ENCODE measurements at places on chromosomes 2 and 18.

DNA sequence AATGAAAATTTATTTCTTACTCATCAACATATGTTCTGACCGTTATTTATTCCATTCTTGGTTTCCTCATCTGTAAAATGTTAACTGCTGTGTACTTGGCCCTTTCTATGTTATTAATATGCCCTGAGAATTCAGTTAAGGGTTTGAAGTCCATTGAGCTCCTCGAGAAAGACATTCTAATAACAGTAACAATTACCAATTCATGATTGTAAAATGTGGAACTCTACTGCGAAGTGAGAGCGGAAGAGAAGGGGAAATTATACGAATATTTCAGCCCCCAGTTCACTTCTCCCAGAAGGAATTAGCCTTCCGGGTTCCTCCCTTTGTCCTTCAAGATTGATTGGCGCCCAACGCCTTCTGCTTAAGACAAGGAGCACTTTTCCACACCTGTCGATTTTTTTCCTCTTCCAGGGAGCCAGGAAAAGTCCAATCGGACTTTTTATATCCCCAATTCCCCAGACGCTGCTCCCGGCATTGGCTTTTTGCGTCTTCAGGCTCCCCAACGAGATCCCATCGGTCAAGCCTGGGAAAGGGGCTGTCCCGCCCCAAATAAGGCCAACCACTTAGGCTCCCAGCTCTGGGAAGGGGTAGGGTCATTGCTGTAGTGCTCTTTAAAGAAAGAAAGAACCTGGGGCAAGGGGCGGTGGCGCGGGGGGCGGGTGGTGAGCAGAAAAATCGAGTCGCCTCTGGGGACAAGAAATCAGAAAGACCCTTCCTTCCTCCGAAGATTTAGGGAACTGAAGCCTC lies 1.6 kb downstream of the DSC2 start:
- DNase-seq, result no peak

DNA sequence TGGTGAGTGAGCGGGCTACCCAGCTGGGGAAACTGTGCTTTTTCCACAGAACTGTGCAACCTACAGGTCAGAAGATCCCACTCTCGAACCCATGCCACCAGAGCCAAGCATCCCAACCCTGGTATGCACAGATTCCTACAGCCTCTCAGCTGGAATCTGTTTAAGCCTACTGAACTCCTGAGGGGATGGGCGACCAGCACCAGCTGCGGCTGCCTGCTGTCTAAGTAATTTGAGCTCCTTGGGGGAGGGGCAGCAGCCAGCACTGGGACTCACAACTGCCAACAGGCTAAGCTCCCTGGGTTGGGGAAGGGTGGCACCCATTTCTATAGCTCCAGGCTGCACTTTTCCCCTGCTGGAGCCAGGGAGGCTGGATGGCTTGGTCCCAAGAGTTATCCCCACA lies 11.8 kb downstream of the CYP27C1 start:
- no peak for DNase-seq

- no peak for DNase-seq
Measured at GRCh38 chr2:64678771-64679590, 25.3 kb upstream of the SERTAD2 start.

- DNase-seq, result no peak
Measured at GRCh38 chr2:226118471-226119429, 680.9 kb downstream of the IRS1 start.

- no peak for DNase-seq
Measured at GRCh38 chr2:11695576-11695975, 25.6 kb upstream of the NTSR2 start.

DNA sequence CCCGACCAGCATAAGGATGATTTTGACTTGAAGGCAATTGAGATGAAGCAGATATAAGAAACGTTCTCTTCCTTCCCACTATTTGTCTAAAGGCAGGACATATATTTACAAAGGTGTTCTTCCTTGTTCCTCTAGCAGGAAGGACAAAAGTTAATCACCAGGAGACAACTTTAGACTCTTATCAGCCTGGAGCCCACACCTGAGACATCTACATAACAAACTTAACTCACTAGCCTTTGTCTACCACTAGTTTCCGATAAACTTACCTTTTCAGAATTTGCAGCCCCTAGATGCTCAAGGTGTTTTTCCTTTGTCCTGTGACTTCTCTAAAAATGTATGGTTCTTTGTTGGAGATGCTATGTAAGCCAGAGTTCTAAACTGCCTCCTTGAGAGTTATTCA lies 1047.8 kb upstream of the NXPH2 start:
- DNase-seq, result no peak

GRCh38 chr2:212595036-212595654 lies 56.5 kb upstream of the ERBB4 start:
- DNase-seq, result no peak

DNA sequence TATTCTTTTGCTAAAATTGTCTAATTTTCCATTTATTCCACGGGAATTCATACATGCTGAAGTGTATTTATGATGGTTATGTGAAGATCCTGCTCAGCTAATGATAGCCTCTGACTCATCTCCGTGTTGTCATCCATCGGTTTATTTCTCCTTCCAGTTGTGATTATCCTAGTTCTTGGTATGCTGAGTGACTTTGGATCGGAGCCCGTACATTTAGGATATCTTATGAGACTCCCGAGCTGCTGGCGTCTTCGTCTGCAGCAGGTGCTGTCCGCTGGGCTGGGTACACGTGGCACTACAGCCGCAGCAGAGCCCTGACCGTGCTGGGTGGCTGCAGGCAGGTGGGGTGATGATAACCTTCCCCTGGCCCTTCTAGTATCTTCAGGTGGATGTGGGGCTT lies 40.1 kb upstream of the GALR1 start:
- no peak for DNase-seq

DNA sequence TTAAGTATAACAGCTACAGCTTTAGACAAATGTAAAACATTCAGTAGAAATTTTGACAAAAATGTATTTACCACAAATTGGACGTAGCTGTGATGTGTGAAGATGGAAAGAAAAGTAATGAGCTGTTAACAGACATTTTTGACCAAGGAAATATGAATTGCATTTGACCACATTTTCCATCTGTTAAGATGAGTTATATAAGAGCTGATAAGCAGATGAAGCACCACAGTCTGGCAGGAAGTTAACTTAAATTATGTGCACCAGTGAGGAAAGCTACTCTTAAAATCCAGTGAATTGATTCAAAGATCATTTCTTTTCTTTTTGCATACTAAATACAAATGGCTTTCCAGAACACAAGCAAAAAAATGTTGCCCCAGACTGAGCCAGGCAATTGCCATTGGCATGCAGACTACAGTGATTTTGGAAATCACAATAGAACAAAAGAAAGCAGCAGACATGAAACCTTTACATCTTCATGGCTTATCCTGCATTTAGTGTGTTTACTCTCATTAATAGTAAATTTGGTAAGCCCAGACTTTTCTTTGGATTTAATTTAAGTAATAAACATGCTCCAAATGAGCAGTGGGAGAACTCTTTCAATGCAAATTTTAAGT lies 493.7 kb downstream of the TMX3 start:
- DNase-seq, result no peak

- DNase-seq, result no peak
Measured at GRCh38 chr2:127173057-127173456, 47.0 kb downstream of the CYP27C1 start.

GRCh38 chr2:160254189-160254762 lies 54.2 kb upstream of the ITGB6 start:
- no peak for DNase-seq

DNA sequence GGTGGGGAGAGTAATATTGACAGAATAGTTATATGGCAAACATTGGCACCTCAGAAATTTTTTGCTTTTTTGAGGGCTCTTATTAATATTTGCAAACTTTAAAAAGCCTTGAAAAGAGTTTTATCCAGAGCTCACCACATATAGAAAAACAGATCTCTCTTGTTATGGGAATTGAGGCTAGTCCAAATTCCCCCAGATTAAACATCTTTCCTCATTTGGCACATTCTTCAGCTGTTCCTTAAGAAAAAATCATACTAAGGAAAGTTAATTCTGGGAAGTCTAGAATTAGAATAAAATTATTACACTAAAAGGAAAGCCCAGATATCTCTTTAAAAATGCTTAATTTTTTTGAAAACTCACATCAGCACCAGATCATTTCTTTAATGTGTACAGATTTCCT lies 5.6 kb downstream of the TFPI start:
- DNase-seq, result no peak

GRCh38 chr2:127662937-127663565 lies 12.3 kb downstream of the LIMS2 start:
- DNase-seq, result no peak

DNA sequence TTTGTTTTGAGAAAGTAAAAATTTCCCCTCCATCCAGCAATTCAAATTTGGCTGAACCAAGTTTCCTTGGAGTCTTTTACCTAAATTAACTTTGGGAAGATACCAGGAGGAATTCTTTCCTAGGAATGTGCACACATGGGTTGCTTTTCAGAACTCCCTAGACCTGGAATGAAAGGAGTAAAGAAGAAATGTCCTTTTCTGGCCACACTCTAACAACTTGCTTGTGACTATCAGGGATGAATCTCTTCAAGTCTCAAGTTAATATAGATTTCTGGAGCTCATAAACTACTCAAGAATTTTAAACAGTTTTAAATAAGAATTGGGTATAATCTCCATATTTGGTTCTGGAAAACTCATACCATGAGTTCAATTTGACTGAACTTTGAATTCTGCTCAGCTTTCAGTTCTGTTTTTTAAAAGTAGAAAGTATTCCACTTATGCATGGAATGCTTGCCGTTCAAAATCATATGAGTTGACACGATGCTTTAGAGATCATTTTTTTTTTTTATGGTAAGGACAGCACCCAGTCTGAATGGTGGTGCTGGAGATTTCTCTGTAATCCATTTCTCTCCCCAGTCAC lies 7.7 kb downstream of the RASGRP3 start:
- no peak for DNase-seq

DNA sequence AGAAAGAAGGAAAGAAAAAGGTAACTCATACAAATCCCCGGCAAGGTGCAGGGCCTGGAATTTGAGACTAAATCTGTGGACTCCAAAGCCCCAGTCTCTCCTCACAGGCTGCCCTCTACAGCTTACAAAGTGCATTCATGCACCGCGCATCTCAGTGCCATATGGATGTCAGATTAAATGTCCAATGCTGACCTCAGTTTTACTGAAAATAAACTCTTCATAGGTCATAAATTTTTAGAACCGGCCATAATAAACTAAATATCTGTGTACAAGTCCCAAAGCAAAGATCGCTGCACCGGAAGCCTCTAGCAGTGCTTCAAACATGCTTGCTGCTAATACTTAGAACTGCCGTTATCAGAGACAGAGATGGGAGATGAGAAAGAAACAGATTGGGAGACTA lies 17.7 kb downstream of the ST6GAL2 start:
- DNase-seq, result no peak

DNA sequence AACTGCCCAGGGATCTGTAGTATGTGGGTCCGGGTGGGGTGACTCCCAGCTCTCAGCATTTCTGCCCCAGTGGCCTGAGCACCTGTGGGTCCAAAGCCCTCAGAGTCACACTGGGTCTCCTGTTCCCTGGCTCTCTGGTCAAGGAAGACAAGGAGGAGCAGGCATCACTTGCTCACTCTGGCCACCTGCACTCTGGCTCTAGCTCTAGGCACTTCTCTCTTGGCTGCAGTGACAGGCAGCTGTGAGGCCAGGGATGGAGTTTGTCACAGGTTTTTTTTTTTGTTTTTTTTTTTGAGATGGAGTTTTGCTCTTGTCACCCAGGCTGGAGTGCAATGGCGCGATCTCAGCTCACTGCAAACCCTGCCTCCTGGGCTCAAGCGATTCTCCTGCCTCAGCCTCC lies 84.6 kb downstream of the HS1BP3 start:
- DNase-seq, result no peak

- DNase-seq, result no peak
Measured at GRCh38 chr2:42186366-42186765, 17.2 kb downstream of the EML4 start.

- DNase-seq, result no peak
Measured at GRCh38 chr2:233418052-233418760, 63.9 kb downstream of the DGKD start.

DNA sequence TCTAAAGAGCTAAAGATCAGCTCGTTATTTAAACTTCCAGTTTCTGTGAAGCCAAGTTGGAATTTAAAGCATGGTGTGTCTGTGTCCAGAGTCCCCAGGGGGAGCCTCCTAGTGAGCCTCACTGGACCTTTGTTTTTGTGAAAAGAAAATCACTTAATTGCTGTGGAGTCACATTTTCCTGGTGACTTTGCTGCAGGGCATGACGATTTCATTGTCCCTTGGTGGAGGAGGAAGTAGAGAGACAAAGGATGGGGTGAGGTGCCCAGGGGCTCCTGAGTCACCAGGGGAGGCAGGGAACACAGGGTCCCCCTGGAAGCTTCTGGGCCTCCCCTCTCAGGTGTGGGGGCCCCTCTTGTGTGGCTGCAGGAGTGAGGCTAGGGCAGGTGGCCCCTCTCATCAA lies 19.7 kb downstream of the ATP6V1C2 start:
- DNase-seq, result no peak

GRCh38 chr2:168293766-168294165 lies 46.4 kb upstream of the STK39 start:
- DNase-seq, result no peak

DNA sequence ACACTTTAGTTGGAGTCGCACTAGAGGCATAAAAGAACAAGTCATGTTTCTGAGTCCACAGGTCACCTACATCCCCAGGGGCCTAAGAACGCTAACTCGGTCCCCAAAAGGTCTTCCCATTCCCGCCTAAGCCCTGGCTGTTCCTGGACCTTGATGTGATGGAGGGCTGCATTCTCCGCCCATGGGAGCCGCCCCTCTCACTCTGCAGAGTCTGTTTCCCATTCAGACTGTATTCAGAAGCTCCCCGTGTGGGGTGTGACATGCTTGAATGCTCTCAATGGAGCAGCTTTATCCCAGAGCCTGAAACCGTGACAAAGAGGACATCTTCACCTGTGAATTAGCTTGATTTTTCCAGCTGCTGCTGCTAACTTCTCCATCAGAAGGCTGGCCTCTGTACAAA lies 319.0 kb upstream of the KLHL29 start:
- no peak for DNase-seq

DNA sequence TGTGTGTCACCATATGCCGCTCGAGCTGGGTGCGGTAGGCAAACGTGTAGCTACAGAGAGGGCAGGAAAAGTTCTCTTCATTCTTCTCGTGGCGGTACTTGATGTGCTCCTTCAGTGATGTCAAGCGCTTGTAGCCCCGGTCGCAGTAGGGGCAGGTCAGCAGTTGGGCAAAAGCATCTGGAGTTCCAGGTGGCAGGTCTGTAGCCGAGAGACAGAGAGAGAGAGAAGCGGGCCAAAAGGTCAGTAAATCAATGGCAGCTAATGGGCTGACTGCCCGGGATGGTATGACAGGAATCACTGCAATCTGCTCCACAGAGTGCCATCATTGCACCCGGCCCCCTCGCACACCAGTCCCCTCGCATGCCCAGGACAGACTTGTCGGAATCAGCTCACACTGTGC lies 116.0 kb downstream of the ZEB2 start:
- DNase-seq, result no peak

GRCh38 chr2:102000813-102001766 lies 9.3 kb downstream of the IL1R2 start:
- no peak for DNase-seq
